ENCODE measurements at places on chromosomes 11 and 22.

GRCh38 chr11:36212564-36213392, 76.4 kb downstream of the COMMD9 start:
- DNase-seq = no peak

DNA sequence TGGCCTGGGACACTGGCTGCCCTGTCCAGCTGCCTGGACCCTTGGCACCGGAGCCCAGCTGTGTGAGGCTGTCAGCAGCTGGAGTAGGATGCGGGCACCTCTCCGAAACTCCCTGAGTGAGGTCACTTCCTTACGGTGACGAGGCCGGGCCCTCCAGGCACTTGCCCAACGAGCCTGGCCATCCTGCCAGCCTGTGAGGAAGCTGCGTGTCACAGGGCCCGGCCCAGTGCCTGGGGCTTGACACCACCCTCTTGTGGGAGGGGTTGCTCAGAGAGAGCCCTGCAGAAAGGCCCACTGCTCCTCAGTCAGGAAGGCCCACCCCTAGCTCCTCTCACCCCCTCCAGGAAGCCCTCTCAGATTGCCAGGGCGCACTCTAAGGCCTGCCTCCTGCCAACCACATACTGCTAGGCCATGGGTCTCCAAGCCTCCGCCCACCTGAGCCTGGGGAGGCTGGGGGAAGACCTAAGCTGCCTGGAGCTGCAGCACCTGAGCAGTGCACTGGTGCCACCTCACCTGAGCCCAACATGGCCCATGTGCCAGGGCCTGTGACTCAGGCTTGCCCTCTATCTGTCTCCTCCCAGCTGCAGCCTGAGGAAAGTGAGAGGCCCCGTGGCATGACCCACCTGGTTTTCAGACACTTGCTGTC, 4.3 kb upstream of the PHLDA2 start:
- DNase-seq = peak; percentile 98

DNA sequence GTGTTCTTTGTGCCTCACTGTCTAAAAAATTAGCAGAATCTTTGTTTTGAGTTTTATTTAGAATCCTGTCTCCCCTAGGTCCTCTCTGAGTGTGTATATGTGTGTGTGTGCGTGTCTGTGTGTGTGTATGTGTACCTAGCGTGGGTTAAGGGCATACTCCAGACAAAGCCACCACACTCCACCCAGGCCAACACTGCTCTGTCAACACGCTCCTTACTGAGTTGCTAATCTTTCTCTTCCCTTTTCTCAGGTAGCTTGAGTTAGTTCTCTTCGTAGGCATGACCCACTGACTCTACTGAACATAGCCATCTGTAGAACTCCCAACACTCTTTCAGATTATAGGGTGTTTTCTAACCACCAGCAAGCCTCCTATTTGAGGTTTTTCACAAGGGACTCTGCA, 131.1 kb downstream of the LRRC4C start:
- no peak for DNase-seq

GRCh38 chr11:93686226-93686625, 24.7 kb downstream of the CEP295 start:
- DNase-seq = no peak

DNA sequence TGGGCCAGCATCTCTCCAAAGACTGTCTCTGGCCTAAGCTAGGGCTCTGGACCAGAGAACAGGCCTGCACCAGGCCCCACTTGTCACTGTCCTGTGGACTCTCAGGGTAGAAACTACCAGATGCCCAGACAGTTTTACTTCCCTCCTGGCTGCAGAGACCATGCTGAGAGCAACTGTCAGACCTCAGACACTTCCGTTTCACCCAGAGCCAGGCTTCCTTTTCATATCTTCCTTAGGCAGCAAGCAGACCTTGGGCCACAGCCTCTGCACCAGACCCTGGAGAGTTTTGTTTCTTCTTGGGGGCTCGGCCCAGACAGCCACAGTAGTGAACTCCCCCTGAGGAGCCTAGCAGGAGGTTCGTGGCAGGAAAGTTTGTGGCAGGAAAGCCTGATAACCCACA, 12.1 kb upstream of the FCHSD2 start:
- peak; percentile 74 for DNase-seq

DNA sequence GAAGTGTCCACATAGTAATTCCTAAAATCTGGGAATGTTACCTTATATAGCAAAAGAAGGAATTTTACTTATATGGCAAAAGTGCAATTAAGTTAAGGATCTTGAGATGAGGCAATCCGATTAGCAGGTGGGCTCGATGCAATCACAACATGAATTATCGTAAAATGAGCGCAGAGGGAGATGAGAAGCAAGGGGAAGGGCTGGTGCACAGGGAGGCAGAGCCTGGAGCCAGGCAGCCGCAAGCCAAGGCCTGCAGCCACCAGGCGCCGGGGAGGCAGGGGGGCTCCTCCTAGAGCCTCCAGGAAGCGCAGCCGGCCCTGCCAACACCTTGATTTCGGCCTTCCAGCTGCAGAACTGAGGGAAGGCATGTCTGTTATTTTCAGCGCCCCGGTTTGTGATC, 85.7 kb downstream of the CELSR1 start:
- DNase-seq = no peak

- peak; percentile 55 for DNase-seq
Measured at GRCh38 chr11:94171693-94172440, 43.2 kb downstream of the PANX1 start.

- DNase-seq = no peak
Measured at GRCh38 chr22:26890870-26891269, 233.5 kb downstream of the MIAT start.

DNA sequence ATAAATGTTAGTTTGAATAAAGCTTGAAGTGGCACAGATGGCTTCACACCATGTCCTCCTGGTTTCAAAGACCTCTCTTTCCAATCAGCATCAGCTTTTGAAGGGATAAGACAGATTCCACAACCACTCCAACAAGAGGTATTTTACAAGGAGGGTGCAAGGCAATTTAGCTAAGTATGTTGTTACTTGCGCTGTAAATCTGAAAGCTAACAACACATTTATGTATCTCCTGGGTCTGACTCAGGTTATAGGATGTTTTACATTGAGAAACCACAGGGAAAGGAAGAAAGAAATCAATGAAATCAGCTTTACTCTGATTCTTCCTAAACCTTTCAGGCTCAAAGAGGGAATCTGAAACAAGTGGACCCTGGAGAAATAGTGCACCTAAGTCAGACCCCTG, 12.1 kb downstream of the CWC15 start:
- DNase-seq = no peak

DNA sequence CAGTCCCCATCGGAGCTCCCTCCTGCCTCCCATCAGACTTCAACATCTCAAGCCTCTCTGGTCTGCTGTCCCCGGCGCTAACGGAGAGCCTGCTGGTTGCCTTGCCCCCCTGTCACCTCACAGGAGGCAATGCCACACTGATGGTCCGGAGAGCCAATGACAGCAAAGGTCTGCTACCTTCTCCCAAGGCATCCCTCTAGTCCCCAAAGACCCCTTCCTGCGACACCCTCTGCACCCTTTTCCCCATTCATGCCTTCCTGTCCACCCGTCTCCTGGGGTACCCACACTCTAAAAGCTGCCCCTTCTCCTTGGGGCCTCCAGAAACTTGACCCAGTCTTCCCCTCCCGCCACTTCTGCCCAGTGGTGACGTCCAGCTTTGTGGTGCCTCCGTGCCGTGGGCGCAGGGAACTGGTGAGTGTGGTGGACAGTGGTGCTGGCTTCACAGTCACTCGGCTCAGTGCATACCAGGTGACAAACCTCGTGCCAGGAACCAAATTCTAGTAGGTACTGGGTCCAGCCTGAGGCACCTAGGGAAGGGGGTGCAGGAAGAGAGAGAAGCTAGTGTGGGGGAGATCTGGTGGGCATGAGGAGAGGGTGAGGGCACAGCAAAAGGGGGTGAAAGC, 860 bp downstream of the UPK2 start:
- DNase-seq = no peak

DNA sequence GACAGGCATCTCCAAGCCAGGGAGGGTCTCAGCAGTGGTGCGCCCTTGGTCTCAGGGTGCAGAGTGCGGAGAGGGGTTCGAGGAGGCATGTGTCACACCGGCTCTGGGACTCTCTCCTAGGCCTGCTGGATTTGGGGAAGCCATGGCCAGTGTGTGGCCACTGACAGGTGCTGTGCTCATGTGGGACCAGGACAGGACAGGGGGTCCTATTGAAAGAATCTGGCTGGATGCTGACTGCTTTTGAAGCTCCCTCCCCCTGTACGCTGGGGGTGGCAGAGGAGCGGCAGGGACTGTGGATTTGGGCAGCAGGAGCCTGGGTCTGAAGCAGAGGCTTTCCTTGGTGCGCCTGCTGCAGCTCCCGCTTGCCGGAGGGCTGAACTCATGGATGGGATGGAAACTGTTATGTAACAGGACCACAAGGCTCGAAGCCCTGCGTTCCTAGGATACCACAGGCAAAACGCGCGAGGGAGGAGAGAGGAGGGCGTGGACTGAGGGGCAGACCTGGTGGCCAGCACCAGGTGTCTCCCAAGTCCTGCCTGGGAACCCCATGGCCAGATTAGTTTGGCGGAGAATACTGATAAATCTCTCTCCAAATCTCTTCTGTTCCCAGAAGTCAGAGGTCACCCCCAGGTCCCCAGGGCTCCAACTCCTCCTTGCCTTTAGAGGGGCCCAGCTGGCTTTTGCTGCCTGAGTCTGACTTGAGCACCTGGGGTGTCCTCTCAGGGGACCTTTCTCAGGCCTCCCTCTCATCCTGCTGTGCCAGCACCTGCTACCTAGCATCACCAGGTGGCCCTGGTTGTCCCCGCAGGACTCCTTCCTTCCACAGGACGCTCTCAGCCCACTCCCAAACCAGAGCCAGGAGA, 13.8 kb upstream of the TEF start:
- no peak for DNase-seq

DNA sequence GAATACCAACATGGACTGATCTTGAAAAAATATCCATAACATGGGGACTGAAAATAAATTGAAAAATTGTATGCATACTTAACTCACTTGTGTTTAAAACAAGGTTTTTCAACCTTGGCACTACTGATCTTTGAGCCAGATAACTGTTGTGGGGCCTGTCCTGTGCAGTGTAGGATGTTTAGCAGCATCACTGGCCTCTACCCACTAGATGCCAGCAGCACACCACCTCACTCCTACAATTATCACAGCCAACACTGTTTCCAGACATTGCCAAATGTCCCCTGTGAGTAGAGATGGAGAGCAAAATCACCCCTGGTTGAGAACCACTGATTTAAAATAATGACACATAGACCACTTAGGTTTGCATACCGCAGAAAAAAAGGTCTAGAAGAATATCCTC, 45.0 kb upstream of the SLC1A2 start:
- DNase-seq = no peak

GRCh38 chr11:126318574-126319373, 14.9 kb downstream of the DCPS start:
- DNase-seq = peak; percentile 84

DNA sequence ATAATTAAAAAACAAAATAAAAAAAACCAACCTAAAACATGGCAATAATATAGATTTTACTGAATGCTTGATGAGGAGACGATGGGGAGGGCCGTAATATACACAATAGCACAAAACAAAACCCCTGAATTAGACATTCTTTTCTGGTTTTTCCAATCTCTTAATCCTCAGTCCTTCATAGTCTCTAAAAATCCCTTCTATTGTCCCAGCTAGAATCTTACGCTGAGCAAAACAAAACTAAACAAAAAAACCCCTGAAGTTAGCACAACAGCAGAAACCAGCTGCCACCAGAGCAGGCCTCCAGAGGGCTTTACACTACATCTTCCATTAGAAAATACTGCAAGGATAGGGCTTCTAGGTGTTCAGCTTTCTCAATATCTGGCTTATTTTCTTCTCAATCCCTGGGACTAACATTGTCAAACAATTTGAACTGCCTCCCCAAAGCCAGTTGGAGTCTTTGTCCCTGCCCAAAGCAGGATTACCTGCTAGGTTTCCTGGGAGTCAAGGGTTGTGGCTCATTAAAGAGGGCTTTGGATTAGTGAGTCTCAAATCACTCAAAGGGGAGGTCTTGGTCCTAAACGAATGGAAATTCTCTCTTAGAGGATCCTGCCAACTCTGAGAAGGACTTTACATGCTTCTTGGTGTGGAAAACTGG, 2.1 kb upstream of the RNF26 start:
- no peak for DNase-seq

DNA sequence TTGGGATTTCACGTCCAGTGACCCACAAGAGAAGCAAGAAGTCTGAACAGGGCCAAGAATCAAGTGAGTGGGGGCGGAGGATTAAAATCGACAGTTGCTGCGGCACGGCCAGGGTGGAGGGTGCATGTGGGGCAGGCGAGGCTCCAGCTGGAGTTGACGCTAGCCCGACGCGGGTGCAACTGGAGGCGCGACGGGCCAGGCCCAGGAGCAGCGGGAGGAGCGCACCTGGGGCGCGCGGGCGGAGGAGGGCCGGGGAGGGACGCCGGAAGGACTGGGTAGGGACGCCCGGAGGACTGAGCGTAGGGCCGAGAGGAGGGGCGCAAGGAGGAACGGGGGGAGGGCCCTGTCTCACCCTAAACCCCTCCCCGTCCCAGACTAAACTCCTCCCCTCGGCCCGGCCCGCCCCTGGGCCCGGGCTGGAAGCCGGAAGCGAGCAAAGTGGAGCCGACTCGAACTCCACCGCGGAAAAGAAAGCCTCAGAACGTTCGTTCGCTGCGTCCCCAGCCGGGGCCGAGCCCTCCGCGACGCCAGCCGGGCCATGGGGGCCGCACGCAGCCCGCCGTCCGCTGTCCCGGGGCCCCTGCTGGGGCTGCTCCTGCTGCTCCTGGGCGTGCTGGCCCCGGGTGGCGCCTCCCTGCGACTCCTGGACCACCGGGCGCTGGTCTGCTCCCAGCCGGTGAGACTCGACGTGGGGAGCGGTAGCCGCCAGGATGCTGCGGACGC, at the start of gene IL17RA:
TSS of gene IL17RA (plus strand) at position 447 of the 723 bp plus-strand sequence. CDS start at position 539, 92 bp downstream.
- DNase-seq = peak; percentile 96

- DNase-seq = peak; percentile 77
Measured at GRCh38 chr22:21857481-21857914, 9.9 kb downstream of the MAPK1 start.

DNA sequence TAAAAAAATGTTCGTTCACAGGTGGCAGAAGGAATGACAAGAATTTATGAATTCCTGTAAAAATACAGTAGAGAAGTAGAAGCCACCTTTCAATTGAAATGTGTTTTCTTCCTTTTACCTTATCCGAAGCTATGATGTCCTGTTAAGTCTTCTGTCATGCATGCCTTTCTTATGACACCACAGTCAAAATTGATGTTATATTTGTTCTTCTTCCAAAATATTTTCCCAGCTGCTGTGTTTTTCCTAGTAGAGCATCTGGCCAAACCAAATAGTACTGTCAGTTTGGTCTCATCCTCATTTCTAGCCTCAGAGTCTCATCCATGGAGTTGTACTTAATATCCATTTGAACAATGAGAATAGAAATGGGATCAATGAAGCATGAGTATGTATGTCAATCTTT, 206.1 kb downstream of the PGR start:
- DNase-seq = no peak

GRCh38 chr11:68153742-68154141, 32.6 kb upstream of the CHKA start:
- no peak for DNase-seq

All from suppressor macrophage treated with lipopolysaccharide for 4 hours (primary cell).